ENCODE measurements at places on chromosomes 4 and X.

GRCh38 chrX:150018931-150019361, 80.7 kb upstream of the EOLA2 start:
- DNase-seq: no peak

- DNase-seq: no peak
These were observed 9.8 kb downstream of the PGRMC2 start for GRCh38 chr4:128277856-128278255.

GRCh38 chr4:148539387-148539786, 97.2 kb upstream of the NR3C2 start:
- no peak for DNase-seq

DNA sequence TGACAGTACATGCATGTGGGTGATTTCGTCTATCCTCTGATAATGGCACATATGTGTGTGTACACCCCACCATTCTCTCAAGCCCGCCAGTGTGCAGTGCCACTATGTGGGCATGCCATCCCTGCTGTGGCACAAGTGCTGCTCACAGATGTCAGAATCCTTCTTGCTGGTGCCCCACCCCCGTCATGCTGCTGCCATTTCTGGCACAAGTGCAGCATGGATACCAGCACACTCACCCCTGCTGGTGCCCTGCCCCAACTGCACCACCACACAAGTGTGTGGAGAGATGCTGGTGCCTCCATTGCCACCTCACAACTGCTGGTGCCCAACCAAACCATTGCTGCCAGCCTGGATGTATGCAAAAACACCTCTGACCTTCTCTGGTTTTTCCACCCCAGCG, 1133.8 kb downstream of the TECRL start:
- DNase-seq: no peak

GRCh38 chrX:63275127-63275526, 76.0 kb downstream of the SPIN4 start:
- DNase-seq: no peak

DNA sequence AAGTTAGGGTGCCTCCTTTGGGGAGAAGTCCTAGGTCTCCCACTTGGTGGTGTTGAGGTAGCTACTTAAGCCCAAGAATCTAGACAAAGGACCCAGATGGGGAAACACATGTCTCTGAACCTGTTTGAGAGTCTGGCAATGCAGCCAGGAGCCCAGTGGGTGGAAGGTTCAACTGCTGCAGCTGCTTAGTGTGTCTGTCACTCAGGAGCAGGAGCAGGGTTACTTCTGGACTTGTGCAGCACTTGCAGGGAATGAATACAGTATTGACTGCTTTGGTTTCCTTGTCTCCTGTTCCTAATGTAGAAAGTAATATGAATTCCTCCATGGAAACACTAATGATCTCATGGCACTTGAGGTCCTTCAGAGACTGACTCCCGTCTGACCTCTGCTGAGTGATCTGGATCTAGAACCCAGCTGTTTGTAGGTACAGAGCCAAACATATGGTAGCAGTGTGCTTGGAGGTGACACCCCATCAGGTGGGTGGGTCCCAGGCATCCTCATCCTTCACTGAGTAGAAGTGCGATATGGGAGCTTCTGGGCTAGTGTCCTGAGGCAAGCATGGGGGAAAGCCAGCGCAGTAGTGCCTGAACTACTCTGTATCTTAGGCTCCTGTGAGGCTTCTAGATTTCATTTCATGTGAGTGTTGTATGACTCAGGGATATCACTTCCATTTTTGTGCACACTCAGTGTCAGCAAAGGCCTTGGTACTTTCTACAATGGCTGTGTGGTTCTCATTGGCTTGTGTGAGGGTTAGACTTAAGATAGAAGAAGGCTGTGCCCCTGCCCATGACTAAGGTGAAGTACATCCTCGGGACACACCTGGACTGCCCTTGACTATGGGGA, 85.0 kb upstream of the WDR1 start:
- no peak for DNase-seq

- DNase-seq: no peak
These were observed 148.4 kb upstream of the SFRP2 start for GRCh38 chr4:153937289-153937688.

GRCh38 chr4:6296026-6296425, 26.4 kb downstream of the WFS1 start:
- DNase-seq: no peak

DNA sequence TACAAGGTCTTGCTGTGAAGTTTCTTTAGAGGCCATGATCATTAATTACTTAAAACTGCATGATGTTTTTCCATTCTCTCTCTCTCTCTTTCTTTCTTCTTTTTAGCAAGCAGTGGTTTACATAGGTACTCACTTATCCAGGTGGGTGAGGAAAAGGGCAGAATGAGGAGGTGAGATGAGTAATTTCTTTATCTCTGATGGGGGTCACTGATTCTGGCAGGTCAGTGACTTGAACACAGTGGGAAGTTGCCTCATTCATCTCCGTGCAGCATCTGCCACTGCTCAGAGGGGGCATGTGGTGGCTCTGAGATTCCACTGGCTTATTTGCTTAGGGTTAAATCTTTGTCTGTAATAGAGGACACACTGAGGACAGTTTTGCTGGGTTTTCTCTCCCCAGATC, 62.6 kb downstream of the FAM114A1 start:
- no peak for DNase-seq

- no peak for DNase-seq
These were observed 27.3 kb upstream of the CRLF2 start for GRCh38 chrX:1239681-1240142.

DNA sequence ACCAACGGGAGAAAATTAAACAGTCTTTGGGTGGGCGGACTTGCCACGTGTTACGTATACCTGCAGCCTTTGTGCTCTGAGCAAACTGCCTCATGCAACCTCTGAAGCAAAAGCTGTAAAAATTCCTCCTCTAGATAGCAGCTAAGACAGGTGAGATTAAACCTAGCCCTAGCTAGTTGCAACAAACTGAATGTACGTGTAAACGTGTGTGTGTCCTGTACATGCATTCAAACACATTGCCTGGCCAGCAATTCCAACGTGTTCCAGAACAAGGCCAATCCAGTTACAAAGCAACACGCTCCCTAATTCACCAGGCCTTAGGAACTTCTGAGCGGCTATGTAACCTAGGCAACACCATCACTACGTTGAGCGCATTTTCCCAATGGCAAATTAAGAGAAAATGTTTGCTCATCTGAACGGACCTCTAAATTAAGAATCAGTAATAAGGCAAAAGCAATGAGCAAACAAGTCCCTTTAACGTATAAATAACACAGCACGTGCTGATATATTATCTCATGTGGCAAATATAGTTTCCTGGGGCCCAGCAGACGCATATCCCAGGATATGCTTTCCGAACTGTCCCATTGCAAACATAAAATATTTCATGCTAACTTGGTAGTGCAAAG, 792 bp downstream of the PPID start:
- DNase-seq: no peak

- DNase-seq: no peak
These were observed 82.1 kb downstream of the CLDN34 start for GRCh38 chrX:10049236-10049635.

GRCh38 chrX:45056428-45057145, 144.1 kb downstream of the DIPK2B start:
- DNase-seq: no peak
